Activated T-cell treated with anti-CD3 and anti-CD28 coated beads for 48 hours (primary cell): ENCODE measurements at places on chromosomes 12 and 14.

DNA sequence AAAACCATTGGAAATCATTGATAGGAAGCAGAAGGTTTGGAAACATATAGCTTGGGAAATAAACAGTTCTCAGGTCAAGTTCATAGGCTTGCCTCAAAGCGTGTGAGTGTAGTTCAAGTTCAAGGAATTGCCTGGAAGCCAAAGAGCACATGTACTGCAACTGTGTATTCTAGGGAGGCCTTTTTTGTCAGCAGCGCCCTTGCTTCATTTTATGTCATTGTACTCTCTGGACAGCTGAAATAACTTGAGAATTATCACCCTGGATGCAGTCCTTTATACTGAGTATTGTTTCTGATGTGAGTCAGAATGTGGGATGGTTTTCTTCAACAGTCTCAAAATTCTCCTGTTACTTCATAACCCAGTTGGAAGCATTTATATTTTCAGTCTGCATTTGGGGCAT is 16.0 kb upstream of the EVL start:
- no peak for DNase-seq

DNA sequence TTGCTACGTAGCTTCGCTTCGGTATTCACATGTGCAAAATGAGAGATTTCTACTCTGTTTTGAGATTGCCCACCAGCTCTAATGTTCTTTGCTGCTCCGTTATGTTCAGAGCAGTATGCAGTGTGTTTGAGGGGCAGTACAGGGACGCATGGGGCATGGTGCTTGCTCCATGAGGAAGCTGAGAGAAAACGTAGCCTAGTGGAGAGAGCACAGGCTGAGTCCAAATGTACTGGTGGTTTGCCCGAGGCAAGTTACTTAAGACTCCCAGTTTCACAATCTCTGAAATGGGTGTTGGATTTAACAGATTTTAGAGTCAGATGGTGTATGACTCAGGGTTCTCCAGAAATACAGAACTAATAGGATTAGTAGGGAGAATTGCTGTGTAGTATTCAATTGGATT is 310.5 kb downstream of the ETNK1 start:
- no peak for DNase-seq

GRCh38 chr12:127052511-127053232 is 1214.3 kb upstream of the TMEM132C start:
- no peak for DNase-seq

GRCh38 chr12:45389426-45389825 is 173.5 kb downstream of the ANO6 start:
- no peak for DNase-seq

GRCh38 chr12:14995583-14996425 is 23.0 kb downstream of the PDE6H start:
- no peak for DNase-seq

GRCh38 chr12:93199831-93200236 is 177.9 kb upstream of the NUDT4 start:
- DNase-seq, result no peak

- no peak for DNase-seq
These were observed 17.8 kb downstream of the BRF1 start for GRCh38 chr14:105283028-105283427.

GRCh38 chr12:32894566-32894965 is 2.0 kb downstream of the PKP2 start:
- DNase-seq, result no peak

DNA sequence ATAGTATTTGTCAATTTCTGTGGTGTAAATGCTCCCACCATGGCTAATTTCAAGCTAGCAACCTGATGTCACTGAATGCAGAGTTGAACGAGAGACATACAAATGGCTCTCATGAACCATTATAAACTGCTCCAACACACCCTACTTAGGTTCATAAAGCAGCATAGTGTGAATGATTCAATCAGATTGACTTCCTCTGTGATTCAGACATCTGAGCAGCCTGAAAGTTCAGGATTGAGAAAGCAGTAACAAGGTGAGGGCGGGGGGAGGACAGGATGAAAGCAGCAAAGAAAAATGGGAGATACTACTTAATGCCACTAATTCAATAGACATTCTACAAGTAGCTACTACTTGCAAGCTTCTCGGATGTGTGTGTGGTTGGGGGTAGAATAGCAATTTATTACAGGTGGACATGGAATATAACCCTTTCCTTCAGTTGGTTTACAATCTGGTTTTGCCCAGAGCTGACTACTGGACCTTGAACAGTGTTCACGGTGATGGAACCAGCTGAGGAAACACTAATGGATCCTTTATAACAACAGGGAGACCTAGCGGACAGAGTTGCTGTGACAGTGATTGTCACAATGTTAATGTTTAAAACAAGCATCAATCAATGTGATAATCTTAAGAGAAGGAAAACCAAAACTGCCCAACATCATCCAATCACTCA is 52.5 kb upstream of the PELI2 start:
- no peak for DNase-seq

DNA sequence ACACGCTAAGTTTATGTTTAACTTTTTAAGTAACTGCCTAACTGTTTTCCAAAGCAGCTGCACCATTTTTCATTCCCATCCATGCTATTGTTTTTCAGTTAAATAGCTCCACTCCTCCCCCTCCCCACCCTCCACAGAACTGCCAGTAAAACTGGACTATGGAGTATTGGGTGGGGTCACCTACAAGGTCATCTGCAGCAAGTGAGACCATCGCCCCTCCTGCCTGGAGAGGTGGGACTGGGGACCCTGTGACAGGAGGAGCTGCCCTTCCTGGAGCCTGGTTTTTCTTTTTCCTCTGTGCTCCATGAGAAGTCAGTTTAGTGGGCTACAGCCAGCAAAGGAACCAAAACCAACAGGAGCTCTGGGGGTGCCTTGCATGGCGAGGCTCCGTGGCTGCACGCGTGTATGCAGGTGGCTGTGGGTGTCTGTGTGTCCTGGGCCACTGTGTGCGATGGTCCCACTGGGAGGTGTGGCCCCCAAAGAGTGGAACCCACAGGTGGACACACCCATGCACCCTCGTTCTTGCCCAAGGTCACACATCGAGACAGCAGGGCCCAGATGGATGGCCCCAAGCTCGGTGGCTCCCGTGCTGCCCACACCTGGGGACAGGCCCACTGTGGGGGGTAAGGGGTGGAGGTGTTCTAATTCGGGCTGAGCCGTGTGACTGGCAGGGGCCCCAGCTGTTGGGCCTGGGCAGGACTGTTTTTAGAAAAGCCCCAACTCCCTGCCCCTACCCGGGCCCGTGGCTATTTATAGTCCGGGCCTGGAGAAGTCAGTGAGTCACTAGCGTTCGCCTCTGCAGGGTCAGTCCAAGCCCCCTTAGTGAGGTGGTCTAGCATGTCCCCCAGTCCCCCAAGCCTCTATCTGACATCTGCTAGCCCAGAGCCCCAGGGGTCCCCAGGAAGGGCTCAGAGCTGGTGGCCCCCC is 2.3 kb upstream of the ADSS1 start:
- DNase-seq, result no peak

DNA sequence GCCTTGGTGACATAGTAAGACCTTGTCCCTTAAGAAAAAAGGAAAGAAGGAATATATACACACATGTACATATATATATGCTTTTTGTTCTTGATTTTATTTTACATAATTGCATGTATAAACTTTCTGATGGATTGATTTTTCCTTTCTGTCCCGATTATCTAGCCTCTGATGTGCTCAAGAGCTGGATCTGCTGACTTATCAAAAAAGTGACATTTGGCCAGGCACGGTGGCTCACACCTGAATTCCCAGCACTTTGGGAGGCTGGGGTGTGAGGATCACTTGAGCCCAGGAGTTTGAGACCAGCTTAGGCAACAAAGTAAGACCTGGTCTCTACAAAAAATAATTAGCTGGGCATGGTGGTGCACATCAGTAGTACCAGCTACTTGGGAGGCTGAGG is 12.0 kb downstream of the SNRNP35 start:
- DNase-seq, result no peak

GRCh38 chr12:125083072-125083471 is 17.8 kb downstream of the AACS start:
- no peak for DNase-seq

- no peak for DNase-seq
These were observed 2.0 kb downstream of the TMTC1 start for GRCh38 chr12:29781705-29782266.

DNA sequence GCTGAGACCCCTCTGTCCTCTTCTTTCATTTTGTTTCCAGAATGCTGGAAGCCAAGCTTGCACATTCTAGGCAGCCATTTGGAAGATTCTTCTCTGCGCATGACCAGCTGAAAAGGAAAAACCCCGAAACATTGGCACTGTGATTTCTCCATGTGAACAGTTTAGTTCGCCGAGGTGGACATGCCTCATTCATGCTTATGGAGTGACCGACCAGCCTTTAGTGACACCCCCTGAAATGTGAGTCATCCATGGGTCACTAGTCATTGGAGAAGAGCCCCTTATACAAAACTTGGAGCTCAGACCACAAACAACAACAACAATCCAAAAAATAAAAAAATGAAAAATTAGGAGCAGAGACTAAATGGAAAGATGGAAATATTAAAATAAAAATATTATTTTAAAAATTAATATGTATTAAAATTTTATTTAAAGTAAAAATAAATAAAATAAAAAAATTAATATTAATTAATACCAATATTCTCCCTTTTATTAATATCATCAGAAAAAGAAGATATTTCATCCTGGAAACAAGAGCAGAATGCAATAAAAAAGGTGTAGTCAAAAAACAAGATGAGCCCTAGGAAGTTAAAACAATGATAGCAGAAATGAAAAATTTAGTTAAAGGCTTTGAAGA is 9.5 kb upstream of the KRT7 start:
- no peak for DNase-seq
